Fibroblast of pulmonary artery (primary cell): ENCODE measurements at places on chromosomes 7 and 10.

GRCh38 chr10:84540617-84541288 is 212.4 kb downstream of the CCSER2 start:
- DNase-seq = peak; percentile 56

- no peak for DNase-seq
These were observed 759 bp upstream of the ELAPOR2 start for GRCh38 chr7:87060288-87060537.

GRCh38 chr10:123717336-123717735 is 51.2 kb downstream of the GPR26 start:
- no peak for DNase-seq

- DNase-seq = no peak
These were observed 22.3 kb upstream of the PCBD1 start for GRCh38 chr10:70910486-70911341.

GRCh38 chr7:42233171-42233570 is 3.8 kb downstream of the GLI3 start:
- DNase-seq = peak; percentile 42

DNA sequence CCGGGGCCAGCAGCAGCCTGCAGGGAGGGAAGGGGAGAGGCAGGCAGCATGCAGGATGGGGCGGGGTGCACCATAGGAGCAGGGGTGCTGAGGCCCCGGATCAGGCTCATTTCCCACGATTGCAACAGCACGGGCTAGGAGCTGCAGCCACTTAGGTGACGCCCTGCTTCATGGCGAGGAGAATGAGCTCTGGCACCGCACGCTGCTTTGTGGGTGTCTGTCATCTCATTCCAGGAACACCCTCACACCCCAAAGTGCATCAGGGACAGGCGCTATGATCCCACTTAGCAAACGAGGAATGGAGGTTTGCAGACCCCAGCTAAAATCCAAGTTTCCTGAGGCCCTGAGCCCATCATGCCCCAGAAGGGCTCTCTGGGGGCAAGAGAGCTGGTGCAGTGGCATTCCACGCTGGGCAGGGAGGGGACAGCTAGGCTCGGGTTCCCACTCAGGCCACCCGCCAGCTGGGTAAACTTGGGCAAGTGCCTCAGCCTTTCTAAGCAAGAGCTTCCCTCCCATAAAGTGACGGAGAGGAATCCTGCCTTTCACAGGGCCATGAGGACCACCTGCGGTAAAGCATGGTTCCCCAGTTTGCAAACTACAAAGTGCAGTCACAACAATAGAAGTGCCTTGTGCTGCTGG is 9.3 kb downstream of the KCNH2 start:
- DNase-seq = no peak

DNA sequence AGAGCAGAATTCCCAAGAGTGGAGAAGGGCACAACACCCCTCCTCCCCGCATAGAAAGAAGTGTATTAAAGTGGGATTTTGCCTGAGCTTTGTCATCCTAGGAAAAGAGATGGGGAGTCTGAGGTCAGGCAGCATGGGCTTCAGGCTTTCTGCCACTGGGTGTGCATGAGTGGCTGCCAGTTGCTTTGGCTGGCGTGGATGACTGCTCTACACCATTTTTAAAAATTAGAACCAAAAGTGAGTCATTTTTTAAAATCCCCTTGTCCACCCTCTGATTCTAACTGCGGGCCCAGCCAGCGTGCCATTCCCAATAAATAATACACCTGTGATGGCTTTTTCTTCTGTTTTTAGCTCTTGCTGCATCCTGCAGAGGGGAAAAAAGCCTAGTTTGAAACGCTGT is 13.4 kb downstream of the SLC29A3 start:
- no peak for DNase-seq

GRCh38 chr7:151304856-151305255 is 36.8 kb upstream of the NUB1 start:
- DNase-seq = peak; percentile 21

DNA sequence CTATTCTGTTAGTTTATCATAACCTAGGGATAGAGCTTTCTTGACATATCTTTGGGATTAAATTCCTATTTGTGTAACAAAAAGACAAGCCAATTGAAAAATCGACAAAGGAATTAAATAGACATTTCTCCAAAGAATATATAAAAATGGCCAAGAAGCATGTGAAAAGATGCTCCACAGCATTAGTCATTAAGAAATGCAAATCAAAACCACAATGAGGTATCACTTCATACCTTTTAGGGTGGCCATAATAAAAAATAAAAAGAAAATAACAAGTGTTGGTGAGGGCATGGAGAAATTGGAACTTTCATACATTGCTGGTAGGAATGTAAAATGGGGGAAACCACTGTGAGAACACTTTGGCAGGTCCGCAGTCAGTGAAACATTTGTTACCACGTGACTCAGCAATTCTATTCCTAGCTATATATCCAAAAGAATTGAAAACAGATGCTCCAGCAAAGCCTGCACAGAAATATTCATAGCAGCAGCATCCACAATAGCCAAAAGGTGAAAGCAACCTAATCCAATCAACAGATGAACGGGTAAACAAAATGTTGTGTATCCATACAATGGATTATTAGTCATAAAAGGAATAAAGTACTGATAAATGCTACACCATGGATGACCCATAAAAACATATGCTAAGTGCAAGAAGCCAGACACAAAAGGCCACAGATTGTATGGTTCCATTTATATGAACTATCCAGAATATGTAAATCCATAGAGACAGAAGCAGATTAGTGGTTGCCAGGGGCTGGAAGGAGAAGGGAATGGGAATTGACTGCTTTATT is 20.5 kb downstream of the SPAG6 start:
- DNase-seq = no peak

GRCh38 chr7:26993816-26994810 is 101.7 kb downstream of the HOXA1 start:
- peak; percentile 7 for DNase-seq

- DNase-seq = no peak
These were observed 52.7 kb upstream of the VIPR2 start for GRCh38 chr7:159197066-159197975.

GRCh38 chr10:23367896-23368595 is 23.4 kb upstream of the C10orf67 start:
- DNase-seq = no peak

DNA sequence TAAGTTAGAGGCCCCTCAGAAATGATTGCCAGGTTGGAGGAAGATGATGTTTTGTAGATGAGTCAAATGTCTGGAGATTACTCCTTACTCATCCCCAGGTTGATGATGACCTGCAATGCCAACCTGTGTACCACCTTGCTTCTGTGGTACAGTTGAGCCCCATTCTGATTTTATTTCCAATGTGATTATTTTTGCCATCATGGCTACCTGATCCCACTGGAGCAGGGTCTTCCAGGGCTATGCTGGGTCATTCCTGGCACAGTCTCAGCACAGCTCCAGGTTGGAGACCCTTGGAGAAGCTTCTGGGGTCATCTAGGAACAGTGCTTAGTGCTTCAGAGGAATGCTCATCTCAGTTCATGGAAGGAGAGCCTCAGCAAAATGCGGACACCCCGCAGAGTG is 34.3 kb downstream of the LRRC18 start:
- no peak for DNase-seq

DNA sequence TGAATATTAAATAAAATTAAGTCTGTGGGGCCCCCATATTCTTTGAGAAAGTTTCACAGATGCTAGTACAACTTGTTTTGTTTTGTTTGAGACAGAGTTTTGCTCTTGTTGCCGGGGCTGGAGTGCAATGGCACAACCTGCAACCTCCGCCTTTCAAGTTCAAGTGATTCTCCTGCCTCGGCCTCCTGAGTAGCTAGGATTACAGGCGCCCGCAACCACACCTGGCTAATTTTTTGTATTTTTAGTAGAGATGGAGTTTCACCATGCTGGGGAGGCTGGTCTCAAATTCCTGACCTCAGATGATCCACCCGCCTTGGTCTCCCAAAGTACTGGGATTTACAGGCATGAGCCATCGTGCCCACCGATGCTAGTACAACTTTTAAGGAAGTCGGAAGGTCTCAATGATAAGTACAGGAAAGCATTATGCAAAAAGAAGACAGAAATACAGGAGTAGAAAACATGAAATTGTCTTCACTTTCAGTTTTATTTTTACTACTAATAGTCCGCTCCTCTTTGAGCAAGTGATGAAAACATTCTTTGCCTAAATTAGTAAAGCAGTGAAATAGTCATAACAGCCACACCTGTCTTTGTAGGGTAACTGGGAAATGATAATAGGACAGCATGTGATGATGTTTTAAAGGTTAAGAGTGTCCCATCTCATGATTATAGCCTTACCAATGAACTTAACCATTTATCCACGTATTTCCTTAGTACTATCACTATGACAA is 147.5 kb downstream of the SEMA3D start:
- no peak for DNase-seq

DNA sequence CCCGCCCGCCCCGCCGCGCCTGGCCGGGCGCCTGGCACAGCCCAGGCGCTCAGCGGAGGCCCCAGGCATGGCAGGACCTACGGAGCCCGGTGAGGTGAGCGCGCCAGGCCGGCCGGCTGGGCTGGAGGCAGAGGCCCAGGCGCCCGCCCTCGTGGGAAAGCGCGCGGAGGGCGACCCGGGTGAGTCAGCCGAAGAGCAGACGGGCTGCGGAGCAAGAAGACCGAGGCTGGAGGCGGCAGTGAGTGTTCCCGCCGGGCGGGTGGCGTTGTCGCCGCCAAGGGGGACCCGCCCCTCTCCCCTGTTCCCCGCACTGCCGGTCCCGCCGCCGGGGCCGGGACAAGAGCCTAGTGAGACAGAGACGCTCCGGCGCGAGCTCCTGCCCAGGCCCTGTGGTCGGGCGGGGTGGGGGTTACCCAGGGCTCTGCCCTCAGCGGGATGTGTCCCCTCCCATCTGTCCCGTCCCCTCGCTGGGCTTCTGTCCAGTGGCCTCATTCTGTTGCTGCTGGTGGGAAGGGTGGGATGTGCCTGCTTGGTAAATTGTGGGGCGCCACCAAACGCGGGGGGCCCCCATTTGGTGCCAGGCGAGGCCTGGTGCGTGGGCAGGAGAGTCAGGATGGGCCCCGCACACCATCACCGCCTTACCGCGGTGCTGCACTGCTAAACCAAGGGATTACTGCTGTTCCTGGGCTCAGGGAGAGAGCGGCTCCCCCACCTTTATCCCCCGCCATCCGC is 17.0 kb upstream of the NODAL start:
- DNase-seq = peak; percentile 68

GRCh38 chr10:13969792-13970140 is 361.0 kb downstream of the FRMD4A start:
- DNase-seq = no peak

DNA sequence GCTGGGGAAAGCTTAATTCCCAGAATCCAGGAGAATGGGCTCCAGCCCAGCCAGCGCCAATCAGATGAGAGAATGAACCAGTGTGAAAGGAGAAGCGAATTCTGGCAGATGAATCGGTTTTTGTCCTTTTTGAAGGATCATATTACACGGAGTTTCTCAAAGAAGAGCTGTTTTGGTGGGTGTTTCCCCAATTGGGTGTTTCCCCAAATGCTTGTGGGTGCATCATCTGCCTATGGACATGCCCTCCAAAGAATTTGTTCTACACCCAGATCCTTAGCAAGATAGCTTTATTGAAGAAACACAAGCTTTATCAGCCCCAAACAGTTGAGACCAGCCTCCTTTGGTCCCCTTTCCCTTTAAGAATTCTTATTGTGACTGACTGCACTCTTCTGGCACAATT is 186.5 kb upstream of the GPR26 start:
- DNase-seq = no peak

- DNase-seq = no peak
These were observed 9.2 kb downstream of the TNPO3 start for GRCh38 chr7:129045682-129046081.

DNA sequence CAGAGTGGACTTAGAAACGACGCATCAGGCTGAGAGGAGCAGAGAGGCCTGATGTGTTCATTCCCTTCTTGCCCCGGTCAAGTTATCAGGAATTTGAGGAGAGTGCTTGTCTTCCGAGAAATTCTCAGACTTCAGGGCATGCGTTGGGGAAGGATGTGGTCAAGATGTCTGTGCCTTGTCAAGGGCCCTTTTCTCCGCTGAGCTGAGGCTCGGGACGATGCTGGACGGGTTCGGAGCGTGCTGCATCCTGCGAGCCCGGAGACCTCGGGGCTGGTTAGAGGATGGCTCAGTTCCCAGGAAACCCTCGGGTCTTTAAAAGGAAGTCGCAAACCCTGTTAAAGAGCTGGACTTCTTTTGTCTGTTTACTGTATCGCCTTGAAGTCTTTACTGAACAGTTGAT is 325.4 kb downstream of the ADARB2 start:
- DNase-seq = no peak

DNA sequence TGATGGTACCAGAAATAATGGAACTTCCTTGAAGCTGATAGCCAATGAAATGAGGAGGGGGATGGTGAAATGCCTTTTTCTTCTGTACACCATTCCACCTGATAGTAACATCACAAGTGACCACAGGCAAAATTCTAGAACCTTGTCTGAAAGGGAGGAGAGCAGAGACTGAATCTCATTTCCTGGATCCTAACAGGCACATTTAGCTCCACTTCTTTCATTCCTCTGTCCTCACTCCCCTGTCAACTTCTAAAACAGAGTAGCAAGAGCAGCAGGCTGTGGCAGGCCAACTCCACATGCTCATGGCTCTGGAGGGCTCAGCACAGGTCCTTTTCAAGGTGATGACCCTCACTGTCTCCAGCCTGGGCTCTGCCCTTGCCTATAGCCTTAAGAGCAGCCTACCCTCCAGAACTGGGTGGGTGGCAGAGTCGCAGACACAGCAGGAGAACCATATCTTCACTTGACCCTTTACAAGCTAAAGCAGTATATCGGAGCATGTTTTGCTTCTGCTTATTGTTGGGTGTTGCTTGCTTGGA is at the start of gene LRRC18:
Gene LRRC18 (minus strand): TSS at position 51 of the 536 bp plus-strand sequence. CDS start 25,685 bp downstream, outside the sequence.
- no peak for DNase-seq

GRCh38 chr10:77282163-77282562 is 355.4 kb downstream of the KCNMA1 start:
- no peak for DNase-seq

GRCh38 chr7:138278601-138279000 is 181.5 kb upstream of the TRIM24 start:
- no peak for DNase-seq

- DNase-seq = no peak
These were observed 10.1 kb upstream of the EGR2 start for GRCh38 chr10:62826273-62826672.

DNA sequence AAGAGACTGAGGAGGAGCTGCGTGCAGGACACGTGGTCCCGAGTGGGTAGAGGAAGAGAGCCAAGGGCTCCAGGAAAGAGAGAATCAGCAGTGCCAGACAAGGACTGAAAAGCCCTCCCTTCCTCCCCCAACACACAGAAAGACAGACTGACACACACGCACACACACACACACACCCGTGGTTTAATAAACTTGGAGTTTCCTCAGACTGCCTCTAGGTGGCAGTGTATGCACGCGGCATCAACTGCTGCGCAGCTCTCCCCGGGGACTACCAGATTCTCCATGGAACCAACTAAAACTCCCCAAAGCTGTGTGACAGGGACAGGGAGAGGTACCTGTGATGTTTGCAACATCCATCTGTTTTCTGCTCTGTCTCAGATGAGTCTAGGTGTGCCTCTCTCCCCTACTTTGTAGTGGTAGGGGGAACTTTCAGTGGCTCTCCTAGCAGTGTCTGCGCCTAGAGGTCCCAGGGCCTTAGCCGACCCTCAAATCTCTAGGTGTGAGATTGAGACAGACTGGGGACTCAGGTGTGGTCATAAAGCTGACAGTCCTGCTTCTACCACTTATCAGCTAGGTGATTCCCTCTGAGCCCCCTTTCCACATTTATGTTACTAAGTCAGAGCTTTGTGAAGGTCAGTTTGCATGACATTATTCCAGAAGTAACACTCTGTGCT is 9.3 kb upstream of the TSPAN14 start:
- peak; percentile 85 for DNase-seq

GRCh38 chr10:129494740-129495139 is 27.7 kb downstream of the MGMT start:
- DNase-seq = no peak
